ENCODE measurements at places on chromosomes 1 and 21.

GRCh38 chr1:186683652-186684410 is 3.6 kb upstream of the PTGS2 start:
- no peak for DNase-seq

DNA sequence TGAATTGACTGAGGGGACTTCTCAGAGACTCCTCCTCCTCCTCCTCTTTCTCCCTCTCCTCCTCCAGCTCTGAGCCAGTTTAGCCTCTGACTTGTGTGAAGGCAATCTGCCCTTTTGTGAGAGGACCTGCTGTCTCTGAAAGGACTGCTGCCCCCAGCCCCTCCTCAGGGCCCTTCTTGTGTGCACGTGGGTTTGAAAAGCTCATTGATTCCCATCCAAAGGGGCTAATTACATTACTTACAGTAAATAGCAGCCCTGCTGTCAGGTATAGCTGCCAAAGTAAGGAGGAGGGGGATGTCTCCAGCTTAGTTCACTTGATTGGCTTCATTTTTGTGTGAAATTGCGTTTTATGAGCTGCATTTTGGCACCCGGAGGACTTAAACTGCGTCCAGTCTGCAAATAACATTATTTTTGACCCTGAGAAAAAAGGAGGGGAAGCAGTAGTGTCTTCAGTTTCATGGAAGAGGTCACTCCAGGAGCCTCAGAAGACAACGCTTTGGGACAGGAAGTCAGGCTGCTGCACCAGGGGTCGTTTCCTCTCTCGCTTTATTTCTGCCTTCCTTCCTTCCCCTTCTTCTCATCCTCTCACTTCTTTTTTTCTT is 1.8 kb upstream of the LHX9 start:
- DNase-seq, result no peak

- DNase-seq, result no peak
These were observed 87.5 kb upstream of the WDR26 start for GRCh38 chr1:224521904-224522734.

DNA sequence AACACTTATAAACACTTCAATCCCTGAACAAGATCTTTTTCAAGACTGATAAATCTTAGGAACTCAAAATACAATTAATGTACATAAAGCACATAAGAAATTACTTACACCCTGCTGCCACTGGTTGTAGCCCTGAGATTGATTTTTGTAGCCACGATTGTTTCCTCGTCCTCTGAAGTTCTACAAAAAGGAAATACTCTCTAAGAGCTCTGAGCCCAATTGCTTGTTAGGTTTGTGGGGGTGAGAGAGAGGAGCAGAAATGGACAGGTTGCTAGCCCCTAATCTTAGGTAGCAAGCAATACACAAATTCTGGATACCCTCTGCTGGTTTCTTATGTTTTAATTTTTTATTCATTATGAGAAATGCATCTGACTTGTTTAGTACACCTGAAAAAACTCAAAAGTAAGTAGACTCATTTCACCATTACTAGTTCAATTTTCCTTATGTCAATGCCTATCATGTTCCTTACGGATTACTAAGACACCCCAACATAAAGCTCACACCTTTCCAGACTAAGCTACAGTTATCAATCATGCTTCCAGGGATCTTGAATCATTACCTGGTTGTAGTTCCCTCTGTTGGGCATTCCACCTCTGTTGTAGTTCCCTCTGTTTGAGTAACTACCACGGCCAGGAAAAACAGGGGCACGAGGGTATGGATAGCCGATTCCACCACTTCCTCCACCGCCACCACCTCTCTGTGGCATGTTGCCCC is 9.3 kb downstream of the HNRNPU start:
- no peak for DNase-seq

DNA sequence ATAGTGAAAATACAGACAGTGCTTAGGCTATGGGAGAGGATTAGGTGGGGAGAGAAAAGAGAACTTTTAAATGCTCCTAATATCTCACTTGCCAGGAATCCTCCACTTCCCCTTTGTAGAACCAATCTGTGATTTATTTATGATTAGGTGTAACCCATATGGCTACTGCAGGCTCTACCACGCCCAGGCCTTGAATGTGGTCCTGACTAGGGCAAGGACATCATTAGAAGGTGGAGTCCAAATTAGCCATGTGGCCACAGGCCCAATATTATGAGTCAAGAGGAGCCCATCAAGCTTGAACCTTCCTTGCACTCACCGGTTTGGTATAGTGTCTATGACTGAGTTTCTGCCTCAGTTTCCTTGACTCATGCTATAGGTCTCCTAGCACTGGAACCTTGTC is 141.4 kb downstream of the HMGB4 start:
- DNase-seq, result no peak
